ENCODE measurements at places on chromosomes 1 and 21.
A peak's percentile ranks its signal among the peaks of the same experiment; 100 is the strongest.

DNA sequence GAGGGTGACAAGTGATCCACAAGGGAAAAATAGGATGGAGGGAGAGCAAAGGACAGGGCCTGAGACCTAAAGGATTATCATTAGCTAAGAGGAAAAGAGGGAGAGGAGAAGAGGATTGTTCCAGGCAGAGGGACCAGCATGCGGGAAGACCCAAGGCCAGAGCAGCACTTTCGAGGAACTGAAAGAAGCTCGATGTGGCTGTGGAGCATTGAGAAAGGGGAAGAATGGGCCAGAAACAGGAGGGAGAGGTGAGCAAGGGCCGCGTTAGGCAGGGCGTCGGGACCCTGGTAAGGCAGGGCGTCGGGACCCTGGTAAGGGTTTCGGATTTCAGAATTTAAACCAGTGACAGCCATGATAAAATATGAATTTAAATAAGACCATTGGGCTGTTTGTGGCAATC lies 22.8 kb upstream of the CSF1 start:
- no peak for DNase-seq

DNA sequence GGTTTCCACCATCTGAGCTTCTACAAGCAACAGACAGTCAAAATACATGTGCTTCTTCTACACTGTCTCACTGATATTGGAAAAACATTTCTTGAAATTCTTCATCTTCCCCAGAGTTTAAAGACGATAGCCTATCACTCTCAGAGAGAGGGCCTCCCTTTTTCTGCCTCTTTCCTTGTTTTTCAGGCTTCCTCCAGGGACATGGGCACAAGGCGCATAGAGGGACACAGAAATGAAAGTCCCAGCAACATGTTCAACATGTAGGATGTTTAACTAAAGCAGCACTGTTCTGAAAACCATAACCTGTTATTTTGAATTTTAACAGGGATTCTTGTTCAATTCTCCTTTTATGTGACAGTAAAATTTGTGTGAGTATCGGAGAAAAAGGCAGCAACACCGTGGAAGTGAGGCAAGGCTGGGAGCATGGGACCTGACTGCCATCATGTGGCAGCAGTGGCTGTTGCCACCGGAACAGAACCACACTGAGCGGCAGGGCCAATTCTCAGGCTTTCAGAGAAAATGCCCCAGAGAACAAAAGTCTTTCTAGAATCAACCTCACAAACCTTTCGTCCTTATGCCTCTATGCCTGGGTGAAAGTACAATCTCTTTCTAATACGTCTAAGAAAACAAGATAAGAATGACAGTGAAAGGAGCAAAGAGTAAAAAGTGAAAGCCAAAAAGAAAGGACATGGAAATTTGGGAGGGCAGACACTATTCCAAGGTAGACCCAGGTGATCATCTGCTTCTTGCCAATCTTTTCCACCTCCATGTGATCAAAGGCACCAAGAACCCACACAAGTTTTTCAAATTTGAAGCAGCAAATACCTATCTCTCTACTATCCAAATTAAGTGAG lies 54.5 kb downstream of the PCNX2 start:
- DNase-seq = no peak

DNA sequence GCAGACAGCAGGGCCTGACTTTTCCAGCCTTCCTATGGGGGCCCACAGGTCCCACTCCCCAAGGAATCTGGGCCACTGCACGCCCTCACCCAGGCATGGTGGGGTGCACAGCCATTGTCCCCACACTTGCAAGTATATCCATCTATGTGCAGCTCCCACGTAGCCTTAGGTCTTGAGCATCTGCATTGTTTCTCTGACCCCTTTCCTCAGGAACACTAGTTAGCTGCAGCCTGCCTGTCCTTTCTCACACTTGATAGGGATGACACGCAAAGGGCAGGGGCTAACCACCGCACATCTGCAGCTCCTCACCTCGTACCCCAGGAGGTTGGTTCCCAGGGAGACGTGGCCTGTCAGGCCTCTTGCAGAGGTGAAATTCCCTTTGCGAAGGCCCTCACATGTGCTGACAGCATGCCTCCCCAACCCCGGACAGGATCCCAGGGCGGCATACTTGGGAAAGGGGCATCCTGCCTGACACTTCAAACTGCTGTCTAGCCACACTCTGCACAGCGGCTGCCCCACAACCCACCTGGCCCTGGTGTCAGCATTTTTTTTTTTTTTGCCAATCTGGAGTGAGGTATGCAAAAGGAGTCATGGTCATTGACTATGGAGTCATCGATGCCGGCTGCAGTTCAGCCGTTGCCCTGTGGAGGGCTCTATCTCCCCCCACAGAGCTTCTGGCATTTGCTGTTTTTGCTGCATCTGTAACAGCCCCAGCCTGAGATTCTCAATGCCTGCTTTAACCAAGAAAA lies 5.0 kb downstream of the JMJD4 start:
- no peak for DNase-seq

DNA sequence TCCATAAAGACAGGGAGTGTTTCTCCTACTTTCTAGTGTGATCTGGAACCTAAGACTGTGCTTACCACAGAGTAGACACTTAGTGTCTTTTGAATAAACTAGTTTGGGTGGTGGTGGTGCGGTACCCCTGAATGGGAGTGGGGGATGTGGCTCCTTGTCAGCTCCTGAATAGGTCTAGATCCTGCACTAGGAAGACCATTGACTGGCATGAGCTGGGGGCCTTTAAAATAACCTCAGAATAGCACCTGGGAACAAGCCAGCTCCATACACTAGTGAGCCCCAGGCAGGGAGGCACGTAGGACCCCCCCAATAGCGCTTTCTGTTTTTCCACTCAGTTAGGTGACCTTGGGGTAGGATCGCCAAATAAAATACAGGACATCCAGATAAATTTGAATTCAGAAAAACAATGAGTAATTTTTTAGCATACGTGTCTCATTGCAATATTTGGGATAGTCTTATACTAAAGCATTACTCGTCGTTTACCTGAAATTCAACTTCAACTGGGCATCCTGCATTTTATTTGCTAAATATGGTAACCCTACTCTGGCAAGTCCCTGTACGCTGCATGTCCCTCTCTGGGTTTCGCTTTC lies 45.6 kb downstream of the AZIN2 start:
- DNase-seq = no peak

GRCh38 chr1:231238298-231238697 lies 2.7 kb upstream of the GNPAT start:
- no peak for DNase-seq

- DNase-seq = no peak
Observed at GRCh38 chr1:154502066-154502743, at the start of the genes SHE and TDRD10. TSS of gene SHE (minus strand) at chr1:154502412. CDS start at chr1:154502026, 386 bp downstream. TSS of gene TDRD10 (plus strand) at chr1:154502219. CDS start at chr1:154506904, 4,685 bp downstream.

DNA sequence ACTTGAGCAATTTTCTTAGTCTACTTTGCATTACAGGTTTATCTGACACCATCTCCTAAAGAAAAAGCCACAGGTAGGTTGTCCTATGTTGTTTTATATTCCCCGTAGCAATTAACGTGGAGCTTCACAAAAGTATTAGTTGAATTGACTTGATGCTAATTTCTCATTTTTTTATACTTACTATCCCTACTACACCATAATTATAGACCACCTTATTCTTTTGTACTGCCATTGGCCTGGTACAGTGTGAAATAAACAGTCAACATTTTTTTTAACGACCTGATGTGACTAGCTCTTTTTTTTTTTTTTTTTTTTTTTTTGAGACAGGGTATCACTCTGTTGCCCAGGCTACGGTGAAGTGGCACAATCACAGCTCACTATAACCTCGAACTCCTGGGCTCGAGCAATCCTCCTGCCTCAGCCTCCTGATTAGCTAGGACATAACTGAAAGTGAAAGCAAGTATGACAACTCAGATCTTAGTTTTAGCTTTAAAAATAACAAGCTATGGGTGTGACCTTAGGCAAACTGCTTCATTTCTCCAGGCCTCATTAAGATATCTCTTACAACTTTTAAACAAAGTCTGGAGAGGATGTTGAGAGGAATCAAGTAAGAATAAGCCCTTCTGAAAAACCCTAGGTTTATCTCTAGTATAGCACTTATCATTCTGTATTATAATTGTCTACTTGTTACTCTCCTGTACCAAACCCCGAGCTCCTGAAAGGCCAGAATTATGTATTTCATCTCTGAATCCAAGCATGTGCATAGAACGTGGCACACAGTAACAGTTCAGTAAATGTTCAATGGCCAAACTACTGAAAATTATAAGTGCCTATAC lies 49.5 kb downstream of the LUZP1 start:
- peak; percentile 50 for DNase-seq

DNA sequence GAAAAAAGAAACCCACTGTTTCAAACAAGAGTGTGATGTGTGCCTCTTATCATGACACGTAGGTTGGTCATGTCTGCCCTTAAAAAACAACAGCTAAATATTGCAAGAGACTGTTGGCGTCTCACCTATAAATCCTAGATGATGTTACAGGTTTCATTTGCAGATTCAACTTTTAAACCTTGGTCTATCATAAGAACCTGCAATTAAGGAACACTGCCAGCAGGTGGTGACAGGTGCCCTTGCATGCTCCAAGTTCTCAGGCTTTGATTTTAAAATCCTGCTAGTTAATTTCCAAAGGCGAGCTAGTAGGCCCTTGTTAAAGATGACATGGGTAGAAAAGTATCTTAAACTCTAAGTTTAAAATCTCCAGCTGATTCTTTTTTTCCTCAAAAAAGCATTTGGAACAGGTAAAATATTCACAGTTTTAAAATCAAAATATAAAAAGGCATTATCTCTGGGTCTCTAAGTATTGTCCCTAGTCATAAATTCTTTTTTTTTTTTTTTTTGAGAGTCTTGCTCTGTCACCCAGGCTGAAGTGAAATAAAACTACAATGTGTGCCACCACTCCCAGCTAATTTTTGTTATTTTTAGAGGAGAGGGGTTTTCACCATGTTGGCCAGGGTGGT lies 39.1 kb downstream of the CLSTN1 start:
- DNase-seq = peak; percentile 55

GRCh38 chr1:89711140-89711778 lies 78.3 kb downstream of the LRRC8C start:
- DNase-seq = no peak

GRCh38 chr1:48039088-48040054 lies 42.2 kb upstream of the TRABD2B start:
- DNase-seq = no peak

DNA sequence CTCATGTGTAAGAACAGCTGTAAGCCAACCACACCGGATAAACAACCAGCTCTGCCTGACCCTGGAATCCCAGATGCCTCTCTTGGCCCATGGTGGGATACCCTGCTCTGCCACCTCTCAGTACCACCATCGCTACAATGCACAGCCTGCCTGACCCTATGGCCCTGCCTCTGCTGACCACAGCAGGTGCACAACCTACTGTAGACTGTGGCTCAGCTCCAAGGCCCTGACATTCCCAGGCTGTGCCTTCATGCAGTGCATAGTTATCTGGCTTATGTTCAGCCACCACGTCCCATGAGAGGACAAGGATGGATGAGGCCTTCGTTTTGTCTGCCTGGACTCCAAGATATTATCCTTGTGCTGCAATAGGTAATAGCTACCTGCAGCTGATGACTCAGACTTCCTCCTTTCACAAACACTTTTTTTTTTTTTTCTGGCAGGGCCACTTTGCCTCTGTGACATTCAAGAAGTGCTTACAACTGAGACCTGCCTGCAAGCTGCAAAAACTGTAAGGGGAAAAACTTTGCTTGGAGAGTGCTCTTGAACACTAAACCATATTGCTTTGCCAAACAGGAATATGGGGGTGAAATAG lies 177.7 kb downstream of the URB2 start:
- DNase-seq = no peak

DNA sequence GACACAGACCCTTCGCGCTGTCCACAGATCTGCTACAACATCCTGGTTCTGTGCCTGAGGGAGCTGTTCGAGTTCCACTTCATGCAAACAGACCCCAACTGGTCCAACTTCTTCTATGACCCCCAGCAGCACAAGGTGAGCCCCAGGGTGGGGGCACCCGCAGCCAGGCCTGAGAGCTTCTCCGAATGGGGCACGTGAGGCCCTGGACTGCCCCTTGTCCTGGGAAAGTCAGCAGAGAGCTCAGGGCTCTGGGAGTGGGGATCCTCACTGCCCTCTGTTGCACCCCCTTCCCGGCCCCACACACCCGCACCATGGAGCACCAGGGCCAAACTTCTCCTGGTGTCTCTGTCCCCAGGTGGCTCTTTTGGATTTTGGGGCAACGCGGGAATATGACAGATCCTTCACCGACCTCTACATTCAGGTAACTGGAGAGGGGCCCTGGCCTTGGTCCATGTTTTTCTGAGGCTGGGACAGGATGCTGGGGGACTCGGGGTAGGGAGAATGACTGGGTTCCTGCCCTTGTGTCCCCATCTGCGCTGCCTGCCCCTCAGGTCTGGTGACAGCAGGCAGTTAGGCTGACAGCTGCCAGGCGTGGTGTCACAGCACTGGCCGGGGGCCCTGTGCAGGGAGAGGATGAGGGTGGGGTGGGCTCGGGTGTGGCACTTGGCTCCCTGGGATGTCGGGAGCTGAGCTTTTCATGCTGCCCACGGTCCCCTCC lies 44.6 kb downstream of the COQ8A start:
- no peak for DNase-seq

DNA sequence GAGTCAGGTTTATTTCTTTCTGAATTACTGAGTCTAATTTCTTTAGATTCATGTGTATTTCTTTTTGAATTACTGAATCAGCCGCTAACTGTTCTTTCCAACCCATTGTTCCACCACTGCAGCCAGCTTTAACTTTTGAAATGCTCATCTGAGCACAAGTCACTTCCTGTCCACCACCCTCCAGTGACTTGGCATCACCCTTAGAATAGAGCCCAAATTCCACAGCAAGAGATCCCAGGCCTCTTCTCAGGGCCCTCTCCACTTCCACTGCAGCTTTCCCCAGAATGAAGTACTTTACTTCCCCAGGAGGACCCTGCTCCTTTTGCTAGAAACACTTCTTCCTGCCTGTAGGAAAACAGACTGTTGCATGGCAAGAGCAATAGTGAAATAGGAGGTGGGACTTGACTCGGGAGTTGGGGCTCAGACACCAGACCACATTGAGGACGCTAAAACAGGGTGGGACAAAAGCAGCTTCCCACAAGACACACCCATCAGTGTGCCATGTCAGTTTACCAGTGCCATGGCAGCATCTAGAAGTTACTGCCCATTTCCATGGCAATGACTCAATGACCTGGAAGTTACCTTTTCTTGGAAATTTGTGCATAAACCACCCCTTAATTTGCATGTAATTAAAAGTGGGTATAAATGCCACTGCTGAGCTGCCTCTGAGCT lies 56.5 kb upstream of the ADAR start:
- no peak for DNase-seq

- no peak for DNase-seq
Observed at GRCh38 chr1:51643362-51643761, 26.5 kb downstream of the OSBPL9 start.

GRCh38 chr1:7253118-7253480 lies 467.8 kb downstream of the CAMTA1 start:
- DNase-seq = no peak

DNA sequence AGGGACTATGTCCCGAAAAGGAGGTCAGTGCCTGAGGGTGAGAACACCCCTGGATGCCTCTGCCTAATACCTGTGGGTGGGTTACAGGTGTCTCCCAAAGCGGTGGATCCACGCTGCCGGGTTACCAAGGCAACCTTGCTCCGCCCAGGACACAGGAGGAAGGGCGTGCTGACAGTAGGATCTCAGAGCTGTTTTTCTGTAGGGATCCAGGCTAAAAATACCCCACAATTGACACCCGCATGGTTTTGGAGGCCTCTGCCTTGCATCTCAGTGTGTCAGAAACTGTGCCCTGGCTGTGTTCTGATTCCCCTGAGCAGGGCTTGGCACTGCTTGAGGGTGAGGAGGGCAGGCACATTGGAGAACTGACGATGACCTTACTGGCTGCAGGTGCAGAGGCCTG lies 118.0 kb downstream of the IER5 start:
- DNase-seq = no peak

GRCh38 chr1:17185485-17185860 lies 19.5 kb upstream of the PADI1 start:
- DNase-seq = no peak

All from activated T-helper 2 cell treated with anti-CD3 and anti-CD28 coated beads, Interferon-gamma antibody, Interleukin-2, Interleukin-4, amounts not matched to agents 10 μg/mL and 5 μg/mL and 100 μg/mL, durations not matched to agents 14 hours and 24 hours and 36 hours (primary cell).